ENCODE measurements at places on chromosomes 2 and 18. TPM values are rescaled to one million over a fixed set of nuclear protein-coding genes. Genes with fewer than 3 reads are reported as not detected.

GRCh38 chr2:88575630-88576029 is 51.6 kb downstream of the EIF2AK3 start:
- DNase-seq: no peak

GRCh38 chr2:46365913-46366667 is 68.9 kb downstream of the EPAS1 start:
- DNase-seq: peak; percentile 27

DNA sequence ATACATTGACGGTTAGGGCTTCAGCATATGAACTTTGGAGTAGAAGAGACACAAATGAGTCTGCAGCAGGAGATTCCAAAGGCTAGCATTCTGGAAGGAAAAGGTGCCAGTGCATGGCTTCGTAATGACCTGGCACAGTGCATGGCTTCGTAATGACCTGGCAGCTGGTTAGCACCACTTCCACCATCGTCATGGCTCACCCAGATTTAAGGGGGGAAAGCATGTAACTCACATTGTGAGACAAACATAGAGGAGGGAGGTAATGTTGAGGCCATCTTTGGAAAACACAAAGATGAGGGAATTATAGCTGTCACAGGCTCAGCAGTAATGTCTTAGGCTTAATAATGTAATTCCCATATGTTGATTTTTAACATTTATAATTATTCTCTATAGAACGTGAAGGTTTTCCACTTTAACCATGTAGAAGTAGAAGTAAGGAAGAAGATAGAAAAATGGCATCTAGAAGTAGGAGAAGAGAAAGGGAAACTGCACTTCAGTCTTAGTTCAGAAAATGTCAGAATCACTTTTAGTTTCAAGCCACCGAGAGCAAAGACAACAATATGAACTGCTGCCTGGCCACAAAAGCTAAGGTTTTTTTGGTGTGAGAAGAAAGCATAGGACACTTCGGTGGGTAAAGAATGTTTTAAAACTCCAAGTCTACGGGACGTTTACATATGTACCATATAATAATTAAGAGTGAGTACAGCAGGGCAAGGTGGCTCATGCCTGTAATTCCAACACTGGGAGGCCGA is 6.8 kb upstream of the STK25 start:
- no peak for DNase-seq

The THSD7B gene
- under 0.01 TPM for total RNA-seq

The CYS1 gene
- total RNA-seq: 0.15 TPM

The TMEM200C gene
- 6.5 TPM for total RNA-seq

DNA sequence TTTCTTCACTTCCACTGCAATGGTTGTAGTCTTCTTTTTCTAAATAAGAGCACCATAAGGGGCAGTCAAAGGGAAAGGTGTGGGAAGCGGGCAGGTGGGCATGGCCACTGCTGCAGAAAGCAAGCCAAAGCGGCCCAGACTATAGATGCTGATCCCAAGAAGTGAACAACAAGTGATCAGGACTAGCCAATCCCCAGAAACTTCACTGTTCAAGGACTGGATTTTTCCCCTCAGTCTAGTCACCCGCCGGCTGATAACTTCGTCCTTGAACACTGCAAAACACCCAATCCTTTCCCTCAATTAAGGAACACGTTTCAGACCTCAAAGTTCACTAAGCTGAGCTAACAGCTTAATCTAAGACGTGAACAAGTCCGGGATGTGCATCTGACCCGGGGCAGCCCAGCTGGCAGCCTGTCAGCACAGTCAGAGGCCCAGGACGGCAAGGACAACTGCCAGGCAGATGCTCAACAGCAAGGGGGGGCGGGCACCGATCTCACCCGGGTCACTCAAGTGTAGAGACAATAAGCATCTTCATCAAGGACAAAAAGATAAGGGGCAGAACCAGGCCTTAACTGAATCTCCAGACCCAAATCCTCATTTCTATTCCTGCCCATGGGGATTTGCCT is 59.8 kb downstream of the HDLBP start:
- no peak for DNase-seq

GRCh38 chr2:23809150-23809549 is 117.8 kb downstream of the ATAD2B start:
- DNase-seq: no peak

GRCh38 chr18:74524097-74524496 is 10.2 kb upstream of the CNDP1 start:
- DNase-seq: no peak

DNA sequence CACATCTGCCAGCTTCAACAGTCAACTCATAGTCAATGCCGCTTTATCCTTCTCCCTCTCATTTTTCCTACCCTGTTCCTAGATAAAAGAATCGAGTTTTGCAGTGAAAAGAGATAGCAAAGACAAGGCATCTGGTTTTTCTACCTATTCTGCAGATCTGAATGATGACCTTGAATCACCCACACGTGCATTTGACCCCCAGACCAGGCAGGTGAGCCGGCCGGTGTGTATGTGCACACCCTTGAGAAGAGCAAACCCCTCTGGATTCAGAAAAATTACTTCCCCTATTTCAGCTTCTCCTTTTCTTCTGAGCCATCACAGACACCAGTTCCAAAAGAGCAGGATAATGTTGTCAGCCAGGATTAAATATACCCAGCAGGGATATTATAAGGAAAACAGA is 115.6 kb upstream of the ST6GAL2 start:
- DNase-seq: no peak

DNA sequence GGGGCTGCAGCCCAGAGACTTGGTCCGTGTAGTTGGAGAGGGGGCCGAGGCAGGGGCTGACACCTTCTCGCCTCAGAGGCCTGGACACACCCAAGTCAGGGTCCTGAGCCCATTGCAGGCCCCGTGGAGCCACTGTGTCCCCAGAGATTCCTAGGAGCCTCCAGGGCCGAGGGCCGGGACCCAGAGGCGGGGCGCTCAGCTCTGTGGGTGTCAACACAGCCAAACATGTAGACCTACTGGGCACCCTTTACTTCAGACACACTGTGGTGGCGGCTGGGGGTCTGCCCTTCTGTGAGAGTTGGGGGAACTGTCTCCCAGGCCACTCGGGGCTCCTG is 459 bp upstream of the ESPNL start:
- DNase-seq: no peak

DNA sequence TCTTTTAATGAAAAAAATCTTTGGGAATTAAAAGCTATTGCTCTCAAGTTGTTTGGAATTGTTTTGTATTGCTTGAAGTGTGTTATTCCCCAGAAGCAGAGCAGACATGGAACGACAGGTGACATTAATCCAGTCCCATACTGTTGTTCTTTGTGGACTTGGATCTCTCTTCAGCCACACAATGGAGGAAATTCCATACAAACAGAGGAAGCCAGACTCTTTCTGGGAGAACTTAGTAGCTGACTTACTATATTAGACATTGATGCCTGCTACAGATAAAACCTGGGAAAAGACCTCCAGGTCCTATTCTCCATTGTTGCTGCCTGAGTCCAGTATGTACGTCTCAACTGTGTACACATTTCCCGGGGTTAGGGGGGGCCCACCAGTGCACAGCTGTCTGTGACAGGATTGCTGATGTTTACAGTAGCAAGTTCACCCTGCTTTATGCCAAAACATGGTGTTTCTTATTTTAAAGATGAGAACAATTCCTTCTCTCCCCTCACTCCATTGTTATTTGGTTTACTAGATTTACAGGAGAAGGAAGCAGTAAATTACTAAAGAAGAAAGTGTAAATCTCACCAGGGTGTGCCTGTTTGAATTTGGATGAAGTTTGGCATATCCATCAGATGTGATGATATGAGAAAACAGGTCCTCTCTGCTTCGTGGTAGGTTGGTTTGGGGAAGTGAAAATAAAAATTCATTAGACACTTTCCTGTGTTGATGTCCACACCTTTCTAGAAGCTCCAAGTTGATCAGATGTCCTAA is 142.4 kb upstream of the RBBP8 start:
- no peak for DNase-seq

DNA sequence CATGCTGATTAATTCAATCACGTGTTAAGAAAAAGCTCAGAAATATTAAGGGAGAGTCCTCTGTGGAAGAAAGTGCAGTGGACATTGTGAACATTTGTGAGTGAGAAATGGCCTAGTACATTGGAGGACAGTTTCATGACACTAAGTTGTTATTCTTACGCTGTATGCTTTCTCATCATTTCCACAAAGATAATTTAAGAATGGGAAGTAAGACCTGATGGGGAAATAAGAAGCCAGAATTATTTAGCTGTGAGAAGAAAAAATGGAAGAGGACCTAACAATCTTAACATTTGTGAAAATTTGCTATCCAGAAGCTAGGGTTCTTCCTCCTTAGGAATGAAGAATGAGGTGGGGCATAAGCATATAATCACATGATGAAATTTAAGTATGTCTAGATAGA is 15.2 kb upstream of the RAPH1 start:
- no peak for DNase-seq

DNA sequence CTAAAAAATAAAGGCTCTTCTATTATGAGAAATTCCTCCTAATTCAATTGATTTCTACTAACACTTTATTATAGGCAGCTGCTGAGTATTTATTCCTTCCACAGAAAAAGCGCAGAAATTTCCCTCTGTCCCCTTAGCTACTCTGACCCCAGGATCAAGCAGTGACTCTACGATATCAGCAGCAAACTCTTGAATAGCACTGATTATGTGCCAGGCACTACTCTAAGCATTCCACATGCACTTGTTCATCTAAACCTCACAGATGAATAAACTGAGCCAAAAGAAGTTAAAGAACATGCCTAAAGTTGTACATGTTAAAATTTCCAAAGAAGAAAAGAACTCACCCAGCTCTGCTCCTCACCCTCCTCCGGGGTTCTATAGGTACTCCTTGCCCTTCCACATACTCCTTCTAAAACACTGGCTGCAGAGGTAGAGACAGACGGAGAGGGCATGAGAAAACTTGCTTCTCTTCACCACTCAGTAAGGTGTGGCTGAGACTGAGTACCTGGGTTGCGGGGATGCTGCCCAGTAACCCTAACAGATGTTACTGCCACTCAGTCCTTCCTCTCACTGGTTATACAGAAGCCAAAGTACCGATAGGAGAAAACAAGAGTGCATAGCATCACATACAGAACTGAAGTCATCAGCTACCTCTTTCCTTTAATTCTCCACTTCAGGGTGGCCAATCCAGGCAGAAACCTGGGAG is 9.9 kb downstream of the C1D start:
- no peak for DNase-seq

- no peak for DNase-seq
Observed at GRCh38 chr2:54755641-54756326, 32.3 kb downstream of the EML6 start.

DNA sequence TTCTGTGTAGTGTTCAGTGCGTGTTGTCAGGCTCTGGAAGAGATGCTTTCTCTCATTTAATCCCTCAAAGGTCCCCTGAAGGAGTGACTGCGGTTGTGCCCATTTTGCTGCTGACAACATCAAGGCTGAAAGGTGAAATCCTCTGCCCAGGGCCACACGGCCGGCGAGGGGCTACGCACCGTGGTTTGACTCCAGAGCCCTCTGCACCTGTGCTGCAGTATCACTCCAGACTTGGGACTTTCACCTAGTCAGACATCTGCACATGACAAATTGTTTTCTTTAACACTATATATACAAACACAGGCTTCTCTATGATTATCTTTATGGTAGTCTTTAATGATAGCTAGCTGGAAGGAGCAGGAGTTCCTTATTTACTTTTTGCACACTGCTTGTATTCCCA is 90.2 kb downstream of the ARMC9 start:
- no peak for DNase-seq

DNA sequence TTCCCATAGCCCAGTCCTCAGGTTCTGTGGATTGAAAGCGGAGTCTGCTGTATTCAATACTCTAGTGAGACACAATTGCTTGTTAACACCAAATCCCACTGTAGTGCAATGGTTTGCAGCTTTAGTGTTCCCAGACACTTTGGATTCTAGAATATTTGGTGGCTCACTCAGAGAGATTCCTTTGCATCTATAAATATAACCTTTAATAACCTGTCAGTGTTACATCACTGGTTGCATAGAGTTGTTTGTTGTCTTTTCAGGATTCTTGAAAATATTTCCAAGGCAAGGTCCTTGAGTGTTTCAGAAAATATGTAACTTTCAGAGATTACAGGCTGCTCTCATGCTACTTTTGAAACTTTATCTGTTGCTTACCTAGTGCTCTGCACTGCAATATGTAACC is 157.5 kb downstream of the ZEB2 start:
- DNase-seq: no peak

- DNase-seq: no peak
Observed at GRCh38 chr18:68757126-68757525, 40.8 kb upstream of the CCDC102B start.

The CD8B gene
- total RNA-seq: not detected

DNA sequence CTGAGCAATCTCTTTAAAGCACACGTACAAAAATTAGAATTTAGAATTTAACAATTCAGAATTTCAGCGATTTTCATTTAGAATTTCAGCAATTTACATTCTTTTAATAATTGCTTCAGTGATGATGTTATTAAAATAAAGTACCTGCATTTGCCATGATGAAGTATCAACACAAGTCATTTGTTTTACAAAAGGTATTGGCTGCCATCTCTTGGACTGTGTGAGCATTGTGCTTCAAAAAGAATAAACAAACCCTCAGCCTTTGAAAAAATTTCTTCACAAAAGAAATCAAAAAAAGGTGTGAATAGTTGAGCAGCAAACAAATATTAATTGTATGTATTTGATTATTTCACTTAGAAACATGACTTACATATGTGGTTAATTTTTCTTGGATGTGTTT is 27.1 kb upstream of the ZC3H15 start:
- peak; percentile 68 for DNase-seq

GRCh38 chr2:207231967-207232366 is 66.2 kb upstream of the KLF7 start:
- no peak for DNase-seq

DNA sequence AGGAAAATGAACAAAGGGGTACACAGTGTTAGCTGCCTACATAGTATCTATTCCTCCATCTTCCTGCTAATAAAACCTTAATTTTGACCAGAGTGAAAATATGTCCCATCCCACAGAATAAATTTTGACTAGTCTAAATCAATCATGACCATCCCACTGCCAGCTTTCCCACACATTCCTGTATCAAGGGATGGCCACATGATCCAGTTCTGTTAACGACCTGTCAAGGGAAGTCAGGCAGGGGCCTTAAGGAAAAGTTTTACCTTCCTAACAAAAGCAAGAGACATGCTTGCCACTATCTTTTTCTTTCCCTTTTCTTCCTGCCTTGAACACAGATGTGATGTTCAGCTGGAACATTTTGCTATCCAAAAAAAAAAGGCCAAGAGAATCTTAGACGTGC is 185.0 kb upstream of the CHAC2 start:
- no peak for DNase-seq

- no peak for DNase-seq
Observed at GRCh38 chr18:76827205-76828200, 5.1 kb downstream of the ZNF236 start.

The ATRAID gene
- 130 TPM for total RNA-seq

The ITPRIPL1 gene
- not detected for total RNA-seq

The TBR1 gene
- not detected for total RNA-seq

- no peak for DNase-seq
Observed at GRCh38 chr2:98346311-98347236, at the start of gene CNGA3. TSS of gene CNGA3 (plus strand) at chr2:98346456. CDS start at chr2:98369976, 23,520 bp downstream.

Data from PC-3 (cell line).